ENCODE measurements at places on chromosomes 2 and 18.

GRCh38 chr2:72007402-72007801 lies 140.3 kb downstream of the CYP26B1 start:
- no peak for DNase-seq

DNA sequence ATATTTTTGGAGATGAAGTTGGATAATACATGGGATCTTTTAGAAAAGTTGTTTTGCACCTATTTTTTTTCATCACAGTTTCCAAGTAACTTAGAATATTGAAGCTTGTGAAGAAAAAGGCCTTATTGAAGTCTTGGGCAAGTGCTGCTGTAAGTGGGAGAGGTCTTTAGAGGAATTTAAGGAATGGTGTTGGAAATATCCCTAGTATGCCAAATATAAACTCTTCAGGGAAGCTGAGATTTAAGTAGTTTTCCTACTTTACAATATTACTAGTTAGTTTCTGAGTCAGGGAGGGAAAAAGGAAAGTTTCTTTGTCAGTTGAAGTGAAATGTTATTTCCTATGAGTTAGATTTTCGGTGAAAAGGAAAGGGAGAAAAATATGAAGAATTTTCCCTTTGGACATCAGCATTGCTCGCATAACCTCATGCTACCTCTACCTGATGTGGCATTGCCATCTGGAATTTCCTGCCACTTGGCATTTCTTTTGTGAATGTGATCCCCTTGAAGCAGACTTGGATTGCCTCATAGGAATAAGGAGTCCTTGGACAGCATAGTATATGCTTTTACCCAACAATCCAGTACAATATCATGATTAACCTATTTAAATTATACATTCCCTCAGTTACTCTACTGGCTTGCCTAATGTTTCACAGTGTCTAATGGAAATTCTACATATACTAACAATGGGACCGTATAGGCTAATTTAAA lies 12.1 kb downstream of the PLEKHH2 start:
- no peak for DNase-seq

- no peak for DNase-seq
These were observed 47.7 kb downstream of the RRM2 start for GRCh38 chr2:10170256-10170655.

DNA sequence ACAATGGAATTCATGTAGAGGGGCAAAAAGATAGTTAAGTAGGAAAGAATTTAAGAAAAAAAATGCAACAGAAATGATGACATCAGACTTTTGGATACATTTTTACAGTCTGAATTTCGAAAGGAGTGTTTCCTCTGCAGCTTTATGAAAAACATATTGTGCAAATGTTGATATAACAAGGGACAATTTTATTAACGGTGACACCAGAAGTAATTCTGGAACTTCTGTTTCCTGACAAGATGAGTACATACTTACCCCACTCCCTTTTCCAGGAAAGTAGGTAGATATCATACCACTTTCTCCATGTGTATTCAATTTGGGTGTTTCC lies 369.6 kb downstream of the FBXO15 start:
- DNase-seq, result no peak

- no peak for DNase-seq
These were observed 321.1 kb downstream of the PIK3C3 start for GRCh38 chr18:42275949-42276730.

- DNase-seq, result no peak
These were observed 151.3 kb upstream of the PELI1 start for GRCh38 chr2:64295326-64296139.

DNA sequence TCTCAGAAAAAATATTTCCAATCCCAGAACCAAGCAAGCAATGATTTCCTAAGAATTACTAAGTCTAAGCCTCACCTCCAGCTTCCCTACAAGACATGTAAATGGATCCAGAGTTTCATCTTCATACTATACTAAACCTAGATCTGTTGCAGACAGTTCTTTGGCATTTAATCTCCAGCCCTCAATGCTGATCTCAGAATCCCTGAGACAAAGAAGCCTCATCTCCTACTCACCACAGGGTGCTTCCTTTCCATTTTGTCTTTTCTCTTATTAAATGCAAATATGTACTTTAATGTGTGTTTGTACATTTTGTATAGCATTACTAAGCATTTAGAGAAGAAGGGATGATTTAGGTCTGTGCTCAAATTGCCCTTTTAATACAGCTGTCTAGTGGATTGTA lies 954.9 kb downstream of the TDRD15 start:
- DNase-seq, result no peak

GRCh38 chr2:188203776-188204175 lies 87.9 kb upstream of the GULP1 start:
- no peak for DNase-seq

DNA sequence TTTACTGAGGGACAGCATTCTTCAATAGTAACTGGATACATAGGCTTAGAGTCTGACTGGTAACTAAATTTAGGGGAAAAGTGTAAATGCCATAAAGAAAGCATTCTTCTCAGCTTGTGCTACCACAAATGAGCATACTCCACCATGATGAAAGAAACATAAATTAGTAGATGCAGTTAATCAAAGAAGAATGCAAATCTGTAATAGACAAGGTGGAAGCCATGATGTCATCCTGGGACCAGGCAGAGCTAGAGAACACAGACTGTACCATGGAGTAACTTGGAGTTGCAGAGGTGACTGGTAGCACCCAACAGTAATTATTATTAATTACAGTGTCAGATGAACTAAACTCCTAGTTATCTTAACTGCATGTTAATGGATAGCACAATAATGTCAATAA lies 51.7 kb downstream of the RBKS start:
- no peak for DNase-seq

DNA sequence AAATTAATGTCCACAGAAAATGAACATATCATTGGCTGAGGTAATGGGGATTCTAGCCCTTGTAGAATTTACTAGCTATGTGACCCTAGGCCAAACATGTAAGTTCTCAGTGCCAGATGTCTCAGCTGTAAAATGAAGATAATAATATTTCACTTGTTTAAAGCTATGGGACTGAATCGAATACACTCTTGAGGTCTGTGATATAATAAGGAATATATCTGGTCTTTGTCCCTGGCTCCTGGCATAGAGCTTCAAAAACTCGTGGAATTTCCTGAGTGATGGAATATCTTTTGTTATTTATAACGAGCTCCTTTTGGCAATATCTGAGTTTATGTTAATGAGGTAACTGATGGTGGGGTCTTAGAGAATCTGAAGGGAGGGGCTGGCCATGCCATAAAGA lies 201.4 kb upstream of the CYP26B1 start:
- no peak for DNase-seq

GRCh38 chr18:62201870-62202269 lies 14.8 kb downstream of the RELCH start:
- no peak for DNase-seq

DNA sequence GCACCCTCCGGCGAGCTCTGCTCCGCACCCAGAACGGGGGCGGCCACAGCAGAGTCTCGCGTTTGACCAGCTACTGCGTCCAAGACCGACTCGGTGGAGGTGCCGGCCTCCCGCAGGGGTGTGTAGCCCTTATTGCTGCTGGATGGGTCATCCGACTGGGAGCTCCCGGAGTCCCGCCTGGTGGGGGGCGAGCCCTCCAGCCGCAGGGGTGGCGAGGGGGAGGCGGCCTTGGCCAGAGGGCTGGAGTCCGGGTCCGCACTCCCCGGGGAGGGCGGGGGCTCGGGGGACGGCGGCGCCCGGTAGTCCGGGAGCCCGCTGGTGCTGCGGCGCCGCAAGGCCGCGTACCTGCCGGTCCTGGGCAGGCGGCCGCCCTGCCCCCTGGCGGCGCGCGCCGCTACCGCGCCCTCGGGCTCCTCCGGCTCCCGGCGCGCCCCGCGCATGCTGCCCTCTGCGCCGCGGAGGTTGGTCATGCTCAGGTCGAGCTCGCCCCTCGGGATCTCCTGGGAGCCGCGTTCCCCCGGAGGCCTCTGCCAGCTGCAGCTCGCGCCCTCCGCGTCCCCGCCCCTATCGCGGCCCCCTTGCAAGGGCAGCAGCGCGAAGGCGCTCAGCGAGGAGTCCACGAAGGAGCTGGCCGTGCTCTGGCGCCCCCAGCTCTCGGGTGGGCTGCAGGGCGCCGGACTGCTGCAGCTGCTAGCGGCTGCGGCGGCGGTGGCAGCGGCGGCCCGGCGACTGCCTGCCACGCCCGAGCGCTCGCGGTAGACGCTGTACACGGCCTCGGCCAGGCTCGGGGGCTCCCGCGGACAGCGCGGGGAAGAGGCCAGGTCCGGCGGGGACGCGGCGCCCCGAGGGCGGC lies 4.8 kb downstream of the TMEM200C start:
- DNase-seq, result peak; percentile 32
